ENCODE measurements at places on chromosomes 13 and 19.
A peak's percentile ranks its signal among the peaks of the same experiment; 100 is the strongest.

- DNase-seq, result no peak
These were observed 5.4 kb upstream of the ZNF98 start for GRCh38 chr19:22427547-22427946.

GRCh38 chr13:83248751-83249150 is 633.5 kb downstream of the SLITRK1 start:
- no peak for DNase-seq

DNA sequence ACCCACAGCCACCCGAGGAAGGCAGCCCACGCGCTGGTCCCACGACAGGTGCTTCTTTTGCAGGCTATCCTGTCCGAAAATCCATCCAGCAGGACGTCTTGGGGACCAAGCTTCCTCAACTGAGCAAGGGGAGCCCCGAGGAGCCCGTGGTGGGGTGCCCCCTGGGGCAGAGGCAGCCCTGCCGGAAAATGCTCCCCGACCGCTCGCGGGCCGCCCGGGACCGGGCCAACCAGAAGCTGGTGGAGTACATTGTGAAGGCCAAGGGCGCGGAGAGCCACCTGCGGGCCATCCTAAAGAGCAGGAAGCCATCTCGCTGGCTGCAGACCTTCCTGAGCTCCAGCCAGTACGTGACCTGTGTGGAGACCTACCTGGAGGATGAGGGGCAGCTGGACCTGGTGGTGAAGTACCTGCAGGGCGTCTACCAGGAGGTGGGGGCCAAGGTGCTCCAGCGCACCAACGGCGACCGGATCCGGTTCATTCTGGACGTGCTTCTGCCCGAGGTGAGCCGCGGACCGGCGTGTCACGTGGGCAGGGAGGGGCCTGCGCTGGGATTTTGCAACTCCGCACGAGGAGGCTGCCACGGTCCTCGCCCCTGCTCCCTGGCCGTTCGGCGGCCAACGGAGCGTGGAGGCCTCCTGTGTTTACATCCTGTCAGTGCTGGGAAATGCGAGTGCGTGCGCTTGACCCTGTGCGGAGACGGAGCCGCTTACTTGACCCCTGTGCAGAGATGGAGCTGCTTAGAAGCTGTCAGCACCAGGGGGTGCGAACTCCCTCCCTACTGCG is 12.9 kb upstream of the NDUFS7 start:
- DNase-seq, result no peak

DNA sequence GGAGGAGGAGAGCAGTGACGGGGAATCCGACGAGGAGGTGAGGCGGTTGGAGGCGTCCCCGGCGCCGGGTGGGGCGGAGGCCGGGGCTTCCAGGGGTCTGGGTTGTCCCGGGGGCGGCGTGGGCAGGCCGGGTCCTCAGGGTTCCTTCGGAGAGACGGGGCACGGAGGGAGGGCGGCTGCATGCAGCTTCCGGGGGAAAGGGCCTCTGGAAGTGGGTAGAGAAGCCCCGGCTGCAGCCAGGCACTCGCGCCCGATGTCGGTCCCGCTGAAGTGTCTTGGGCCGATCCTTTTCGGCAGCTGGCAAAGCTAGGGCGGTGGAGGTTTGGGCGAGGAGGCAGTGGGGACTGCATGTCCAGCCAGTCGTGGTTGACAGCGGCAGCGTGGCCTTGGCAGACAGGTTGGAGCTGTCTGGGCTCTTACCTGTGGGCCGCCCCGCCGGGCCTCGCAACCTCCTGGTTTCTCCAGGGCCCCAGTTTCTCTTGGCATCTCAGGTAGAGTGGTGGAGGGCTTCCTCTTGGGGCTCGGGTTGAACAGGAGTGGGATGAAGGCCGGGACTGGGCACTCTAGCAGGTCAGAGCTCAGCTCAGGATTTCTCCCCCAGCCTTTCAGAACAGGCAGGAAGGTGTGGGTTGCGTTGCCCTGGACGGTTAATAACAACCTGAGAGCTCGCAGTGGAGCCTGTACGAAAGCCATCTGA is 690 bp downstream of the KMT2B start:
- peak; percentile 47 for DNase-seq

DNA sequence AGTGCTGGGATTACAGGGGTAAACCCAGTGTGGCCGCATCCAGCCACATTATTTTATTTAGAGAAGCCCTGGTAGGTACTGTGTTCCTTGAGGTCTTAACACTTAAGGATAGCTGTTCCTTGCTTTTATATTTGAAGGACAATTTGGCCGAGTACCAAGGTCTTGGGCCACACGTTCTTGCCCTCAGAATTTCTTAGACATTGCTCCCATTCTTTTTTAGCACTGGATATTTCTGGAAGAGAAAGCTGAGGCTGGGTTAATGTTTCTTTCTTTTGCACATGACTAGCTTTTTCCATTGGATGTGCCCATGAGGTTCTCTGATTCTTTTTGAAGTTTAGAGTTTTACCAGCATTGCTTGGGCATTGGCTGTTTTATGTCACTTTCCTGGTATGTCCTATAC is 5.5 kb upstream of the RNF113B start:
- DNase-seq, result no peak

DNA sequence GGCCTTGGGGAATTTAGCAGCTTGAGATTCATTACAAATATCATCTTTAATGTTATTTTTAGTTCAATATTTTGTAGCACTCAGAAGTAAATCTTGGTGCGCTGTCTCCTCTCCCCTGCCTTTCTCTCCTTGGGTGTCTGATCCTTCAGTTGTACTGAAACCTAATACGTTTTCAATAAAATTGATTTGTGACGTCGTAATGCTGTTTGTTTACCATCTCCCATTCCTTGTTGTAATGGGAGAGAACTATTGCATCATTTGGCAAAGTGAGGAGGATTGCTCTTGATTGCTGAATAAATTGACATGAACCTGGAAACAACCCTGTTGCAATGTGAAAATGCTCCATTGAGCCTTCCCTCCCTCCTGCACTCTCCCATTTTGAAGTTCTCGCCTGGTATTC is 43.2 kb upstream of the TSHZ3 start:
- DNase-seq, result no peak

Data from ELR (cell line).